ENCODE measurements at places on chromosomes 3 and 15. TPM values are rescaled to one million over a fixed set of nuclear protein-coding genes. Genes with fewer than 3 reads are reported as not detected.
A peak's percentile ranks its signal among the peaks of the same experiment; 100 is the strongest.

KCNMB2 gene
- 3.8 TPM for total RNA-seq

PLXNA1 gene
- total RNA-seq, result 31.6 TPM

P3H2 gene
- total RNA-seq, result 17.7 TPM

ZNF710 gene
- 3.9 TPM for total RNA-seq

DNA sequence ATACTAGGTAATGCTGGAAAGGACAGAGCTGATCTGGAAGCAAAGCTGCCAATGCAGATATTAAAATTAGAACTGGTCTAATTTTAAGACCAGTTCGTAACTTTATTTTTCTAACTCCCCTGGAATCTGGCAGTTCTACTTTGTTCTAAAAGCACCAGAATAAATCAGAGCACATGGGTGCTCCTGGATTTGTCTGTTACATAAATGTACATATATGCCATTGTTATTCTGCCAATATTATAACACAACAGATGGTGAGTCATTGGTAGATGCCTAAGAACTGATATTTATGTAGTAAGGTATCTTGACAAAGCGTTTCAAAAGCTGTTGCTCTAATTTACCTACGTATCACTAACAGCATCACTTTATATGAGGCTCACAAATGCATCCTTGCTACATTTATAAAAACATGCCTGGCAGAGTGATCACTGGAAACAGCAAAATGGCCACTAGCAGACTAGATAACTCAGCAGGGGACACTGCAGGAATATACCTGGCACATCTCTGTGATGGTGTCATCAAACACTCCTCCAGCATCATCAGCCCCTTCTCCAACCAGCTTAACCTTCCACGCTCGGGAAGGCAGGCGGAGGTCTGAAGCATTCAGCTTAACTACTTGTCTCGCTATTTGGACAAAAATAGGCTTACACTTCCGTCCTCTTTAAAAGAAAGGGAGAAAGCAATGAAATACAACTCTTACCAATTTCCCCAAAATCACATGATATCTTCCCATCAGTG, 26.2 kb downstream of the FBXL22 start:
- no peak for DNase-seq

GRCh38 chr3:183285828-183286457, 32.9 kb downstream of the B3GNT5 start:
- DNase-seq, result peak; percentile 94

GRCh38 chr3:3191675-3192285, 12.3 kb upstream of the CRBN start:
- DNase-seq, result no peak

DNA sequence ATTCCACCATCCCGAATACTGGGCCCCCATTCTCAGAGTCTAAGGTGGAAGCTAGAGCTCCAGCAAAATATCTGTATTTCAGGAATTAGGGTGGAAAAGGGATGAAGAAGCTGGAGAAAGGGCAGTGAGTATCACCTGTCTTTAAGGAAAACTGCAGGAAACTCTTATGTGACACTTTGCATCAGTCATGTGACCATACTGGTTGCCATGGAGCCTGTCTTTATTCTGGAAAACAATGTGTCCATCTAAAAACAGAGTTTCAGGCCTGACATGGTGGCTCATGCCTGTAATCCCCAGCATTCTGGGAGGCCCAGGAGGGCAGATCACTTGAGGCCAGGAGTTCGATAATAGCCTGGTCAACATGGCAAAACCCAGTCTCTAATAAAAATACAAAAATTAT, 52.9 kb upstream of the FSIP1 start:
- no peak for DNase-seq

DNA sequence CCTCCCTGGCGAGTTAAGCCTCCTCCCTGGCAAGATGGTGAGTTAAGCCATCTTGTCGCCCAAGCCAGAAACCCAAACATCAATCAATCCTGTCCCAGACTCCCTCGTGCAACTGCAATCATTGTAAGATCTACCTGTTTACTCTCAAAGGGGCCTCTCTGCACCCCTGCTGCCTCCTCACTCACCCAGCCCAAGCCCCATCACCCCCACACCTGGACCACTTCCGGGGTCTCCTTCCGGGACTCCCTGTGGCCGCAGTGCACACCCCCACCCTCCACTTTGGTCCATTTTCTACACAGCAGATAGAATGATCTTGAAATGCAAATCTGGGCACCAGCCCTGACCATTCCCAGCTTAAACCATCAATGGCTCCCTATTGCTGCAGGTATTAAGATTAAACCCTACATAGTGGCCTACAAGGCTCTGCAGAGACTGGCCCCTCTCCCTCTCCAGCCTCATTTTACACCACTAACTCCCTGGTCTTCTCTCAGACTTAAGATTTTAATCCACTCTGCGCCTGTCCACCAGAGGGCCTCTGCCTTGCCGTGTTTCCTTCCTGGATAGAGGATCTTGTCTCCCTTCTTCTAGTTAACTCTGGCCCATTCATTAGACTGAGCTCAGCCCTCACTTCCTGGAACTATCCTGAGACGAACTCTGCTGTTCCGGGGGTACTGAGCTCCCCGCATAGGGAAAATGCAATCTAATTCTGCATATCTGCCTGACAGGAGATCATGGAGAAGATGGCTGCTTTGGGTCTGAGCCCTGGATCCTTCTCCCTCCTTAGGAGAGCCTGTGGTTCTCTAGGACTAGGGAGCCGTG, 41.9 kb upstream of the SLC6A1 start:
- DNase-seq, result no peak

DNA sequence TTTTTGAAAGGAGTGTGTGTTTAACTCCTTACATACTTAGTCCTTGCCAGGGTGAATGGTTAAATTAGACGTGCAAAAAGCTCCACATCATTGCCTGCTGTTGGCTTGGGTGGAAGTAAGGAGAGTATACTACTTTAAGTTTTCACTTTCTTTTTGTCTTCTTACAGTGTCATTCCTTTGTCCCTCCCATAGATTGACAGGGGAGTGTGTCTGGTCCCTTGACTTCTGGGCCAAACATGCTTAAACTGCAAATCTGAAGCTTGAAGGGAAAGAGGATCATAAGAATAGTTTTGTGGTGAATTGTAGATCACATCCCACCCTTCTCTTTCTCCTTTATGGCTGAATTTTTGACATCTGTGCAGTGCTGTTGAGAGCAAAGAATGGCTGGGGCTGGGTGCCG, 355.8 kb upstream of the C2CD4B start:
- DNase-seq, result no peak

GRCh38 chr3:31770822-31771326, 210.2 kb downstream of the OSBPL10 start:
- no peak for DNase-seq

Measured in cardiac septum (tissue), 1 donor.